RWPE1 (cell line): ENCODE measurements at places on chromosomes 7 and 10.

- no peak for DNase-seq
Observed at GRCh38 chr7:1348096-1348822, 111.0 kb downstream of the MICALL2 start.

DNA sequence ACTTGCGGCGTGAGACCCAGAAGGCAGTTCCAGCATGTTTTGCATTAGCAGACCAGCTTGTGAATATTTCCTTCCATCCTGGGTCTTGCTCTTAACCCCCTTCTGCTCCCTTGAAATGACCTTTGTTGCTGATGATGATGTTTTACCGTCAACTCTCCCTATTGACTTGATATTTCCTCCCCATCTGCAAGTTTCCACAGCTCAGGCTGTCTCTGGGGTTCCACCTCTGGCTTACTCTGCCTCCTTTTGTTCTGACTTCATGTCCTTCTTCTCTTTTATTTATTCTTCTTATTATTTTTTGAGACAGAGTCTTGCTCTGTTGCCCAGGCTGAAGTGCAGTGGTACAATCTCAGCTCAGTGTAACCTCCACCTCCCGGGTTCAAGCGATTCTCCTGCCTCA is 17.2 kb downstream of the BAMBI start:
- DNase-seq = no peak

DNA sequence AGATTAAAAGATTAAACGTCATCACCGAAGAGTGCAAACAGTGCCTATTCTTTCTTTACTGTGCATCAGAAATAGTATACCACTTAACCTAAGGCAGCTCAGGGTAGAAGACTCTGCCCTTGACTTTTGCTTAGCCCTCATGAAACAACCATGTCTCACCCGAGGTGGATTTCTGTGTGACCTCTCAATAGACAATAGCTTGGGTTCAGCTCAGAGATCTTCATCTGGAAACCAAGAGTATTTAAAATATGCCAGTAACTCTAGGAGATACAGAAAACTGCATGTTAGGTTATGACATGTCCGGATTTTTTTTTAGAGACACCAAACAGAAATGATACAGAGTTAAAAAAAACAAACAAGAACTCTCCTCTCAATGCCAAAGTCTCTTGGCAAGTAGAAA is 75.8 kb downstream of the JAZF1 start:
- no peak for DNase-seq

DNA sequence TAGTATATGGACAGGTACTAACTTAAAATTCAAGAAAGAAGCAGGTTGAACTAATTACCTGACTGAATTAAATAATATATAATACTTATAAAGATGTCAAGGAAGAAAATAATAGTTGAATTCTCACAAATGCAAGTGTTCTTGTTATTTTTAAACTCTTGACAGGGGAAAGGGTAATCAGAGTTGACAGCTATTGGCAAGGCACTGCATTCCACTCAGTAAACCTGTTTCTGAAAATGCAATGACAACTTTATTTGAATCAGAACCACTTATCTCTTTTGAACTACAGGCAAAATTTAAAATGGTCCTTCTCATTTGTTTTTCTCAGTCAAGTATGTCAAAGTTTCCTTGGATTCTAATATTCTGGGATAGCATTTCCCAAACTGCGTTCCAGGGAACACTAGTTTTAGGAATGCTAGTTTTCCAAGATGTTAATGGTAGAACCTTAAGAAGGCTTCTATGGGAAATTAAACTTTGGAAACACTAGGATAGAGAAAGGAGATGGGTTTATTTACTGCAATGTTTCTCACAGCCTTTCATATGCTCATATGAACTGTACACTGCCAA is 103.7 kb upstream of the LRRN3 start:
- no peak for DNase-seq

DNA sequence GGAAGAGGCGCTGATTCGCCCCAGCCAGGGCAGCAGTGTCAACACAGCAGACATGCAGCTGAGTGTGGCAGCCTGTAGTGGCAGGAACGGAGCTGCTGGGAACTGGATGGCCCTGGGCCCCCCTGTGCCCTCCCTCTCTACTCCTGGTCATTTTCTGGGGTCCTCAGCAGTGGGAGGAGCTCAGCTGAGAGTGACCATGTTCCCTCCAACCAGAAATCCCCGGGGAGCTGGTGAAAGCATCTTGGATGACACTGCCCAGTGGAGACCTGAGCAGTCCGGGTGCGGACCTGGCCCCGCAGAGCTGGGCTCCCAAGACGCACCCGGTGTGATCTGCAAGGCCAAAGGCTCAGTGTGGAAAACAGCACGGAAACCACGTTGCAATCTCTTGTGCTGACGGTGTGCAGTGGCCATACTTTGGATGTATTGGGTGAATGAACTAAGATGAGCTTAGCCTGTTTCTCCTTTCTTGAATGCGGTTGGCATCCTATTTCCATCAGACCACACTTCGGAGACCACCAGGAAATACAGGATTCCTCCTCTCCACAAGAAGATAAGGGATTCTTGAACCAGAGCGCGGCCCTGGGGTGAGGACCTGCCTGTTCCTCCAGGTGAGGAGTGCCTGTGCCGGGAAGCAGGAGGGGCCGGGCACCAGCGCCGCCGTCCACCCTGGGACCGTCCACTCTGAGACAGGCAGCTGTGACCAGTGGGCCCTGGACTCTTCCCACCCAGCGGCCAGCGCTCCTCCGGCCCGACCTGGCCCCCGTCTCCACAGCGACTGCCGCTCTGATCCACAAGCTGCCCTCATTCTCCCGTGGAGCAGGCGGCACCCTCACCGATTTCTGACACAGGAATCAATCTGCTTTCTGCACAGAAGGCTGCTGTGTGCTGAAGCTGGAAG is 93.5 kb upstream of the DIP2C start:
- DNase-seq = no peak

GRCh38 chr10:4353059-4353655 is 472.9 kb upstream of the AKR1E2 start:
- no peak for DNase-seq

DNA sequence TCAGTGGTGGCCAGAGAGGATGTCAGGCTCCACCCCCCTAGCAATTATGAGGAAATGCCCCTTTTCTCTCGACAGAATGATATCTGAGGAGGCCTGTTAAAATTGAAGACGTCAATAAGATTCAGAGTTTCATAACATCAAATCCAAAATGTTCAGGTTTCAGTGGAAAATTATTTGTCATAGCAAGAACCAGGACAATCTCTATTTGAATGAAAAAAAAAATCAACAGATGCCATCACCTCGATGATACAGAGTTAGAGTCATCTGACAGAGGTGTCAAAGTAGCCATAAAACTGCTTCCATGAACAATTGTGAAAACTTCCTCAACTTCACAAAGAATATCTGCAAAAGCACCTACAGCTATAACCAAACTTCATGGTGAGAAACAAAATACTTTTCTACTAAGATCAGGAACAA is 7.7 kb downstream of the TMEM273 start:
- no peak for DNase-seq

DNA sequence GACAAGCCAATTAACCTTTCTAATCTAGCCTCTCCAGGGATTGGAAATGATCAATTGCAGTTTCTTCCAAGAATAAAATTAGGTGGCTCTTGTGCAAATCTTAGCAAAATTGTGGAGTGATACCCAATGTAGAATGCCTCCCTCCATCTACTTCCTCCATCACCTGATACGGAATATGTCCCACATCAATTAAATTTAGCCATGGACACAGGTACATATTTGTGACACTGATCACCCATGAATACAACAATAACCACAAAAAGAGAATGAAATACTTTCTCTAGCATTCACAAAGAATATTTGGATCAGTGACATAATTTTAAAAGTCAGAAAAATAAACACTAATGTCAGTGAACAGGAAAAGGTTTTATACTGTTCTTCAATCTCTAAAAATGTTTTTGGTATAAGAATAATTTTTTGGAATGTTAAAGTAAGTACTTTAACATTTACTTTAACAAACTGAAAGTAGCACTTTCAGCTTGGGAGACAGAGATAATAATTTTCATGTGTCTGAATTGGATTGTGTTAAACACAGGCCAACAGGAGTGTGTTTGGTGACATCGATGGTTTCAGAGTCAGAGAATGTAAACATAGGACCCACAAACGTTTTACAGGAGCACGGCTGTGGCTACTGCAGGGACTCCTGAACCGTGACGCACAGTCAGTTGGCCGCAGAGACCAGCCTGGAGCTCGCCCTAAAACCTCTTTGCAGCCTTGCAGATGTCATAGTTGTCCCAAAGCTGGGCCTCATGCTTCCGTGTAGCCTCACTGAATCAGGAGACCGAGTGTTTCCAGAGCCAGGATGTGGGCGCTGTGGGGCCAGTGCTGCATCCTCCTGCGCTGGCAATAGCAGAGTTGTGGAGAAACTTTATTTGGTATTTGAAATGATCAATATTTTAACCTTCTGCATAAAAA is 7.2 kb downstream of the RBM20 start:
- no peak for DNase-seq

DNA sequence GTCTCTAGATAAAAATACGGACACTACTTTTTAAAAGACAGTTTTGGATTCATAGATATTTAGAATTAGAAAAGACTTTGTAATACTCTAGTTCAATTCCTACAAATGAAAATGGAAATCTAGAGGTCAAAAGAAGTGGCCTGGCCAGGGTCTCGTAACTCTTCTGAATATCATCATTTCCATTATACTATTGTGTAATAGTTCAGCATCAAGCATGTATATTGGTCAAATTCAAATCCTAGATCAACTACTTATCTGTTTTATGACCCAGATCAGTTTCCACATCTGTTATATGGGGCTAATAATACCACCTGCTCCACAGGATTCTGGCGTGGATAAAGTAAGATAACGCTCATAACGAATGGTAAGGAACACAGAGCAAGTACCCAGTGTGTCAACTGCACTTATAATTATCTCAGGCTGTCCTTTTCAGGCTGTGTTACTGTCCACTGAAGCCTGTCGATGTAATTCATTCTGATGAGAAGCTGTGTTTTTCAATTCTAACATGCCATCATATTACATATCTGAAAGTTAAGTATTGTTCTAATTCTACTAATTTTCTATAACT is 54.3 kb downstream of the ARHGAP21 start:
- DNase-seq = no peak

DNA sequence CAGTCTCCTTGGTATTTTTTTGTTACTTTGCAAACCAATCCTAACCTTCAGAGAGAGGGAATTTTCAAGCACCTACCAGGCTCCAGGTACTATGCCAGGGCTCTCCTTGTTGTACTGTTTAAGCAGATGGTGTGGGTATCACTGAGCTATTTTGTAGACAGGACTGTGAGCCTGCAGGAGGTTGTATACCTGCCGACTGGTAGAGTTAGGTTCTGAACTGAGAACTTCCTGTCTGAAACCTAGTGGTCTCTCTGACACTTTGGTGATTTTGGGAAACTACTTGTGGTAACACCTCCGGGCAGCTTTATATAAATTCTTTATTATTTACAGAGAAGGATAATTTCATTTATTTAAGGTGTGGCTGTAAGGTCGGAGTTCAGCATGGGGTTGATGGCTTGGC is 4.6 kb downstream of the ZNF853 start:
- DNase-seq = no peak

- DNase-seq = no peak
Observed at GRCh38 chr10:87935290-87936141, 72.1 kb downstream of the PTEN start.

DNA sequence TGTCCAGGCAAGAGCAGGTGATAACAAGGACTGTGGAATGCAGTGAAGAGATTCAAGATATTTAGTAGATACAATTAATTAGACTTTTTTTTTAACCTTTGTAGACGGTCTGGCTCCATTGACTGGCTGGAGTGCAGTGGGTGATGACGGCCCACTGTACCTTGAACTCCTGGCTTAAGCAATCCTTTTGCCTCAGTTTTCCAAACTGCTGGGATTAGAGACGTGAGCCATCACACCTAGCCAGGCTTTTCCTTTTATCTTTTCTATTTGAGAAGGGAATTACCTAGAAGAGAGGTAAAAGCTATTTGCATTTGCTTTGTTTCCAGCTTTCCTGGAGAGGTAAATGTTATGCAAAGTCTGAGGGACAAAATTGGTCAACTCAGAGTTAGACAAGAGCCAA is 213.0 kb upstream of the MAGI2 start:
- DNase-seq = no peak

DNA sequence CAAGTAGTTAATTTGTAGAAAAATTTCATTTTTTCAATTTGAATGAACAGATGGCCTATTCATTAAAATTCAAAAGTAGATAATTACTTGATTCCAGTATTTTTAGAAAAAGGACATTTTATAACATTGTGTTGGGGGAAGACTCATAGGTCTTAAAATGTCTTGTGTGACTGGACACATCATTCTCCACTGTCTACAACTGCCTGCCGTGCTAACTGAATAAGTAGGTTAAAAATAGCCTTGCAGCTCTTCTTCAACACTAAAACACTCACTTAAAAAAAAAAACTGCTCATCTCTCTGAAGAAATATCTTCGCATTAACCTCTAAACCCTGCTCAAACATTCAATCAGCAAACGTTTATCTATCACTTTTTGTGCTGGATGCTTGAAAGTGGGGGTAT is 253.8 kb downstream of the CSTF2T start:
- DNase-seq = no peak

- no peak for DNase-seq
Observed at GRCh38 chr7:112439476-112439875, 10.8 kb upstream of the IFRD1 start.

DNA sequence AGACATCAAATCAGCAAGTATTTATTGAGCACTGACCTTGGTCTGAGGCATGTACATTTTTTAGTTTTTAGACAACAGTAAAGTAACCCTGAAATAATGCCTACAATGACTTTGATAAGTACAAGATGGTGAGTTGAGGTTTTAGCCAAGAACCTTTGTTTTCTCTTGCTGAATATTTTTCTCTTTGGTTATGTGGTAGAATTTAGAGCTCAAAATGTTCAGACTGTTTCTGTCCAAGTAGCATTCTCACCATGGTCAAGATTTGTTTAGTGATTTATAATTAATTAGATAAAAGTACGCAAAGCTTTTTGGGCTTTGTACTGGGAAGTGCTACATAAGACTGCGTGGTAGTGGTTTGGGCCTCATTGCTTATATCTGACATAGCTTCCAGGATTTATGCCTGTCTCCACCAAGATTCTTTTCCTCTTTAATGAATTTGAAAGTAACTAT is 102.4 kb downstream of the KAT6B start:
- DNase-seq = no peak

DNA sequence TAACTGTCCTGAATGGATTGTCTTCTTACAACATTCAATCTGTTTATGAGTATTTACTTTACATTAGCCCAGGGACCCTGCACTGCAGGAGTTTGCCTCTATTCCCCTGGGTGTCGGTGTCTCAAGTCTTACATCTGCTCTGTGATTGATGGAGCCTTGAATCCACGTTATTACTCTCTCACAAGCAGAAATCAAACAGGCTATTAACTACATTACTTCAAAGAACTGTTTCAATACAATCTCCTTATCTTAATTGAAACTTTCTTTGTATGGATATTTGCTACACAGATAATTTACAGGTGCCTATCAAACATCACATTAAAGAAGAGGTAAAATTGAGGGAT is 3.1 kb upstream of the ARID5B start:
- DNase-seq = no peak

GRCh38 chr7:1238931-1239802 is 6.5 kb downstream of the UNCX start:
- DNase-seq = no peak

DNA sequence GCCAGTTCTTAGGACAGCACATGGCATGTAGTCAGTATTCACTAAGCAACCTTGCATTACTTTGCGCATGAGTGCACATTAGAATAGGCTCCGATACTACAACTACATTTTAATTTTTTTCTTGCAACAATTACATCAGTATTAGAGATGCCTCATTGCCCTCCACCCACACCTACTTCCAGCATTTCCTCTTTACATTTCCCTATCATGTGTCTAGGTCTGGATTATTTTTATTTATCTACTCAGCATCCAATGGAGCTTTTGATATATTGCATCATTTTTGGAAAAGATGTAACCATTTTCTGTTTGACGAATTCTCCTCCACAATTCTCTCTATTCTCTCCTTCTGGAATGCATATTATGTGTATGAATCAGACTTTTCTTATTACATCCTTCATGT is 258.2 kb upstream of the GLI3 start:
- no peak for DNase-seq
